Activated CD8-positive, alpha-beta memory T cell treated with anti-CD3 and anti-CD28 coated beads for 1 hour (primary cell): ENCODE measurements at places on chromosomes 12 and 14.

- no peak for DNase-seq
Observed at GRCh38 chr12:69837657-69838415, 12.8 kb downstream of the MYRFL start.

DNA sequence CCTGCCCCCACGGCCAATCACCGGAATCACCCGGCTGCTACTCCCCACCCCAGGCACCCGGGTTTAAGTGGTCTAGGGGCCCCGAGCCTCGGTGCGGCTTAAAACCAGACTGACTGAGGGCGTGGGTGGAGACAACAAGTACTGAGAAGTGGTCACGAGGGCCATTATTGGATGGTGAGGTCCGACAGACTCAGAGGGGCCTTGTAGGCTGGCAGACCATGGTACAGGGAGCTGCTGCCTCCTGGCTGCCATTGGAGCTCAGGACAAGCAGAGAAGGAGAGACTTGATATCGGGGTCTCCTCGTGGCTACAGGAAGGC, 54.1 kb downstream of the FBRSL1 start:
- no peak for DNase-seq

DNA sequence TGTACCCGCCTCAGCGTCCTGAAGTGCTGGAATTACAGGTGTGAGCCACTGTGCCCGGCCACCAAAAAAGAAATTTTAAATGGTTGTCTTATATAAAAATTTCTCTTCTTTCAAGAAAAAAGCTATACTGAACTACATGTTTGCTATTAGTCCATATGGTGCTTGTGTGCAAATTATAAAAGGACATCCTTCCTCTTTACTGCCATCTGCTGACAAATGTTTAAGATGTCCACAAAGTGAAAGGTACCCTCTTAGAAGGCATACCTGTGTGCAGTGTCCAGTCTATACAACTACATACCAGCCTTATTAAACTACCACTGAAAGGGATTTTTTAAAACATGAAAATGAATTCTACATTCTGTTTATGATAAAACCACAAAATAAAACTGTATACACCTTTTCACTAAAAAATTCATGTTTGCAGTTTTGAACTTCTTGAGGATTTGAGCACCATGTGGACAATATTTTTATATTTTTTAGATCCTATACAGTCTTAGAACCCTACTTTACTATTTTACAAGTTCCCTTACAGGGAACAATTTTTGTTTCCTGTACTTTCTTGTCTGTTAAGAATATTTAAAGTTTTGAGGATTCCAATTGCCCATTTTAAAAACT, 32.8 kb upstream of the TOMM20L start:
- no peak for DNase-seq

DNA sequence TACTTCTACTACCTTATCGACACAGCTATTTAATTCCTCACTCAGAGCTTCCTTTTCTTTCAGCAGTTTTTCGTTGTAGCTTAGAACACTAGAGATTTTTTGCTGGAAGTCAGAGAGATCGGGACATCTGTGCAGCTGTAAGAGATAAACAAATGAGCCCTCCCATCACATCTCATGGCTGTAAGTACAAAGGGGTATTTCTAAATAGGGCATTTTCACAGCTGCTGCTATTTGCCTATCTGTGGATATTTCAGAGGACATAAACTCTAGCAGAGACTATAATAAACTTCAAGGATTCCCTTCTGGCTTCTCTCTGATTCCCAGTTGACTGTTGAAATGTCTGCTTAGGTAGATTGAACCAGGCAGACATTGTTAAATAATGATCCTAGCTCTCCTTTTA, 76.1 kb upstream of the SAV1 start:
- DNase-seq, result no peak

GRCh38 chr14:91377700-91378652, 39.6 kb downstream of the CCDC88C start:
- no peak for DNase-seq

DNA sequence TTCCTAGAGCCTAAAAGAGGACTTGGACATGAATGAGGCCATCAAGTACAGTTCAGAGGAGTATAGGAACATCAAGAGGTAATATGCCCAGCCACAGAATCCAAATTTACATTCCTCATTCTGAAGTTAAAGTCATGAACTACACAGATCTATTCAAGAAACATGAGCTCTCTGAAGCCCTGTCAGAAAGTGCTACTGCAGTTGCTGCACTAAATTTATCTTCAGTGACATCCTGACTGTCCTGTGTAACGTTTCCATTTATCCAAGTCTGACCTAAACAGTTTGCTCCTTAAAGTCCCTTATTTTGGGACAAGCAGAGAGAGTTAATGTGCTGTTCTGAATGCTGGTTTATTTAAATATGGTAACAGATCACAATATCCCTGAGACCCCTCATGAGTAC, 28.2 kb downstream of the NEK9 start:
- DNase-seq, result no peak

DNA sequence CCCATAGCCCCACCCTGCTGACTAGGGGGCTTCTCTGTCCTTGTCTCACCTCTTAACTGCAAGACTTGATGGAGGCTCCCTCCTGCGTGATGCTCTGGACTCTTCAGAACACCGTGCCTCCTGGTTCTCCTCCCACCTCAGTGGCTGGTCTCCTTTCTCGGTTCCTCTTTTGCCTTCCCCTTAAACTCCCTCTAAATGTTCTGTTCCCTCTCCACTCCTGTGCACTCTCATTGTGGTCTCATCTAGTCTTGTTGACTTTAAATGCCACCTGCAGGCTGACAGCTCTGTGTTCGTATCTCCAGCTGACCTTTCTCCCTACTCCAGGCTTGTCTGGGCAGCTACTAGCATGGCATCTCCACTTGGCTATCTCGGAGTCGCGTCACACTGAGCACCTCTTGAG, 28.3 kb downstream of the DYNC1H1 start:
- no peak for DNase-seq

DNA sequence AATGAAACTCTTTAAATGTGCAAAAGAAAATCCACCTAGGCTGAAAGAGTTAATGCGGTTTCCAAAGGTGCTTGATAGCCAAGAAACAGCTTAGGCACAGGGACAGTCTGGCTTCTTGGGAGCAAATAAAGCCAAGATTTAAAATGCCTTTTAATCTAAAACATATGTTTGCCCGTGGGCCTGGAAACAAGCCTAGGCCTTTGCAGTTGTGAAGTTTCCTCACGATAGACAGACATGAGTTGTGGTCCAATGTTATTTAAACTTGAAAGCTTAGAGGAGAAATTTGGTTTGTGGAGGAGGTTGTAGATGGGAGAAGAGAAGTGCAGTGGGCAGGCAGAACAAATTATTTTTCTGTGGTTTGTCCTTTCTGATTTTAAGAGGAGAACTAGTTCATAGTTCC, 29.8 kb downstream of the PROX2 start:
- no peak for DNase-seq

GRCh38 chr12:48999371-49000131, at the start of gene DDN:
TSS of gene DDN (minus strand) at chr12:48999375. CDS start at chr12:48999287, 88 bp downstream.
- DNase-seq, result no peak

GRCh38 chr12:11497995-11498394, 102.6 kb upstream of the PRB2 start:
- DNase-seq, result no peak

DNA sequence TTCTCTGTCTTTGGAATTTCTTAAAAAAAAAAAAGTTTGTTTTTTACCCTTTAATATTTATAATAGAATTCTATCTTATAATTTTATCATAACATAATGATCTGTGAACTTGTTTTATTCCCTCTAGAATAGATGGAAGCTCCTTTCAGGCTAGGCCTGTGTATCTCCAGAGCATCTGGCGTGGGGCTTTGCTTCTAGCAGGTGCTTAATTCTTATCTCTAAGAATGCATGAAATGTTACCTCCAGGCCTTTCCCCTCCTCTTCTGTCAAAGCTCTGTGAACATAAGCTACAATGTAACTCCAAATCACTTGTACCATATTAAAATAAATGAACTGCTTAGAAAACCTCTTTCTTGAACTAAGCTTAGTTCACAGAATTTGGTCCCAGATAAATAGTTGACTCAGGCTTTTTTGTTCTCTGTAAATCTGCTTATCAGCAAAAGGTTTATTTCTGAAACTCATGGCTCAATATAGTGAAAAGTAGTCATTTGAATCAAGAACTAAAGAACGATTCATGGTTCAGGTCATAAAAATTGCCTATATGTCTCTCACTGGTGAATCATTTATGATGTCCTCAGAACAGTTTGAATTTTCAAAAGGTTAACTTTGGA, 407.1 kb downstream of the TRHDE start:
- no peak for DNase-seq

- DNase-seq, result no peak
Observed at GRCh38 chr14:68016255-68016914, 196.8 kb downstream of the RAD51B start.

DNA sequence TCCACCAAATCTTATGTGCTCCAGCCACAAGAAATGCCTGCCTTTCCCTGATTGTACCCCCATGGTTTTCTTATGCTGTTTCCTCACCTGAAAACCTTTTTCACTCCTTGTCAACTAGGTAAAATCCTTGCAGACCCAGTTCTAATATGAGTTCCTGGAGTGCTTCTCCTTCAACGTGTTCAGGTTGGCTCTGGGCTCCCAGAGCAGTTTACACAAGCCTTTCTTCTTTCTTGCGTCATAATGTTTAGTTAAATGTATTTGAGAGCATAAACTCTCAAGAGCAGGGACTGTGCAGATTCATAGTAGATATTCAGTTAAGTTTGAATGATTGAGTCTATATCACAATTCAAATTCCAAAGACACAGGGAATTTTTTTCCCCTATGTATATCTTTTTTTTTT, 484.8 kb upstream of the CCDC196 start:
- no peak for DNase-seq

DNA sequence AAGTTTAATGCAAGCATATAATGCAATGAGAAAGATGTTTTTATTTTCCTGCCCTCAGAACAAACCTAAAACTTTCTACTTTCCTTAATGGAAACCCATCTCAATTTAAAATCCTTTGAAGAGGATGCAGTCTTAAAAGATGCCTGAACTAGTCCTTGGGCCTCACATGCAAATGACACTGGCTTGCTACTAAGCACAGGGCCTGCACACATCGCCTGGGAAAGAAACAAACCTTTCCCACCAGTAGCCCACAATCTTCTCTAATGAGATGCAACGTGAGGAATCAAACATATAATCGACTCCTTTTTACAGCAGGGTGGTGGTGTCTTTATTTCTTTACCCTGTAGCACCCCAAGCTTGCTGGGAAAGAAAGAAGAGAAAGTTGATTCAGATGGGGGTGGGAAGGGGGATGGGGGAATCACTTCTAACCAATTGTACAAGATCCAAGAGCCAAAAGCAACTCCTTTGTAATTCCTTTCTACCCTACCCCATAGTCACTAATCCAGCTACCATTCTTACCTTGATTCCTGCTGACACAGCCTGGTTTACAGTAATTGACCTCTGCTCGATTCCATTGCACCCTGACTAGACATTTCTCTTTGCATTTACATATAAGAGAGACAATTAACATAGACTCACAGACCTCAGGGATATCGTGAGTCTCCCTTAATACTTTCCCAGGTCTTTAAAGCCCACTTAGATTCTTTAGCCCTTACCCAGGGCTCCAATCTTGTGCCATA, 69.5 kb upstream of the FERMT2 start:
- no peak for DNase-seq

DNA sequence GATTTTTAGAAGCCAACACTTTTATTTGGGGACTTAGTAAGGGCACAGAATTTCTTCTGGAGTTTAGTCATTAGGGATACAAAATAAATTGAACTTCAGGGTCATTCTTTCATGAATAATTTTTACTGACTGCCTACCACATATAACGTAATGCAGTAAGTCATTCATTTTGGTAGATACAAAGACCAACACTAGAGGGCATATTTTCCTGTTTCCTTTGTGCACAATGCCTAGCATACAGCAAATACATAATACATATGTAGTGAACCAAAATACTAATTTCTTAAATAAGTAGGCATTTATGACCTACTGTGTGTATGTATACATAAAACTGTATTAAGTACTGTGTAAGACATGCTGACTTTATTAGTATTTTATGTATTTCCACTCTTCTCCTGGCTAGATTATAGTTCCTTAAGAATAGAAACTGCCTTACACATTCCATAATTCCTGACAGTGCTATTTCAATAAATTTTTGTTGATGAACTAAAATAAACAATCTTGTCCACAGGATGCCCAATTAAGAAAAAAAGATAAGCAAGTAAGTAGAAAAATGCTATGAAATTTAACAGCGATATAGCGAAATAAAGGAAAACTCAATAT, 47.9 kb downstream of the PPP1R12A start:
- no peak for DNase-seq

- DNase-seq, result no peak
Observed at GRCh38 chr12:101967506-101967905, 90.1 kb downstream of the DRAM1 start.

- no peak for DNase-seq
Observed at GRCh38 chr14:73277376-73277775, 40.1 kb downstream of the PAPLN start.

- no peak for DNase-seq
Observed at GRCh38 chr12:57822392-57823130, 4.0 kb upstream of the AVIL start.

- DNase-seq, result no peak
Observed at GRCh38 chr12:47156167-47156736, 76.5 kb upstream of the AMIGO2 start.

- no peak for DNase-seq
Observed at GRCh38 chr12:44780221-44780790, 95.8 kb downstream of the NELL2 start.

DNA sequence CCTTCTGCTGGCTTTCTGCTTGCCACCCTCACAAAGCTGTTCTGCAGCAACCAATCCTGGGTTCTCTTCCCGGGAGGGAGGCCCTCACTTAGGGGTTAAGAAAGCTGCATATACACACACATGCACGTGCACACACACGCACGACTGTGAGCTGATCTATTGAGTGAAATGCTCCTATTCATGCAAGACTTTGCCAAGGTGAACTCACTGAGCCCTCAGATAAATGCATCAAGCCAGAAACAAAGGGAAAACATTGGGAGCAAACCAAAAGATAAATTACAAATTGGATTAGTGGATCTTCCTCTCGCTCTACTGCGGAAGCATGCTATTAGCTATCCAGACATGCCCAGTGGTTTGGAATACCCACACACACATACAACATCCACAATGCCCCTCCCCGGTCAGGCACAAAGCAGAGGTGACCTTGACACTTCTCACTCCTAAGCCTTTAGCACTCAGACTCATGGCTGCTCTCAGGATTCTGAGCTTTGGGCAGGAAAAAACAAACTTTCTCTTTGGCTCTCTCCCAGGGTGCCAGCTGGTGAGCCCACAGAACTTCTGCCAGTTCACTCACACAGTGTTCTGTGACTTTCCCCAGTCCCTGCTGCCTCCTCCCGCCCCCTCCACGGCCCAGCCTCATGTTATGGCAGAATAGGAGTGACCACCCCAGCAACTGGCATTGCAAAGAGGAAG, 320.0 kb downstream of the DPF3 start:
- no peak for DNase-seq

- no peak for DNase-seq
Observed at GRCh38 chr14:32244404-32244803, 41.3 kb upstream of the RNU6-8 start.
